ENCODE measurements at places on chromosomes 6 and 20. TPM values are rescaled to one million over a fixed set of nuclear protein-coding genes. Genes with fewer than 3 reads are reported as not detected.

ENPP5 gene
- total RNA-seq: 0.13 TPM

PRL gene
- total RNA-seq: 0.11 TPM

ZC2HC1B gene
- total RNA-seq: 0.26 TPM

IL17F gene
- total RNA-seq: not detected

RCAN2 gene
- 2.1 TPM for total RNA-seq

FRS3 gene
- 1.6 TPM for total RNA-seq

HLA-DRB5 gene
- 0.32 TPM for total RNA-seq

TXNDC5 gene
- total RNA-seq: 422 TPM

HLA-DMB gene
- total RNA-seq: not detected

PRSS16 gene
- total RNA-seq: not detected

PTCHD4 gene
- 0.54 TPM for total RNA-seq

SLC22A16 gene
- total RNA-seq: not detected

SIGLEC1 gene
- total RNA-seq: not detected

PDYN gene
- not detected for total RNA-seq

MACROD2 gene
- 2.4 TPM for total RNA-seq

THBS2 gene
- 121 TPM for total RNA-seq

C6orf163 gene
- 6.8 TPM for total RNA-seq

BEND3 gene
- 2.2 TPM for total RNA-seq

MAS1 gene
- not detected for total RNA-seq

ANKRD66 gene
- not detected for total RNA-seq

RRAGD gene
- total RNA-seq: 8.5 TPM
